ENCODE measurements at places on chromosomes 13 and 19.

DNA sequence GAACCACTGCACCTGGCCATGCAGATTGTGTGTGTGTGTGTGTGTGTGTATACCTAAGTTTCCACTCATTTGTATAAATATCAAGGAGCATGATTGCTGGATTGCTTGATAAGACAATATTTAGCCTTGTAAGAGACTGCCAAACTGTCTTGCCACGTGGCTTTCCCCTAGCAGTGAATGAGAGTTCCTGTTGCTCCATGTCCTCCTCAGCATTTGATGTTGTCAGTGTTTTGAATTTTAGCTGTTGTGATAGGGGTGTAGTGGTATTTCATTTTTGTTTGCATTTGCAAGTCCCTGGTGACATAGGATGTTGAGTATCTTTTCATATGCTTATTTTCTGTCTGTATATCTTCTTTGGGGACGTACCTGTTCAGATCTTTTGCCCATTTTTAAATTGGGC is 99.0 kb upstream of the ZNF536 start:
- no peak overlapping the region for H3K4me3 ChIP-seq
- no peaks in the 10 kb centered on the region for H3K4me1 ChIP-seq
- no peak for DNase-seq
- no peak overlapping the region for H3K27ac ChIP-seq

- peaks cover 8% of the 10 kb centered on the region for H3K36me3 ChIP-seq
- no peak overlapping the region for H3K4me3 ChIP-seq
- no peak for DNase-seq
- no peaks in the 10 kb centered on the region for H3K27me3 ChIP-seq
Observed at GRCh38 chr19:23093832-23094231, 23.0 kb upstream of the ZNF730 start.

- H3K4me3 ChIP-seq, result no peak overlapping the region
- H3K4me1 ChIP-seq, result peaks cover 20% of the 10 kb centered on the region
- no peak overlapping the region for H3K27ac ChIP-seq
- no peaks in the 10 kb centered on the region for H3K36me3 ChIP-seq
- peaks cover 32% of the 10 kb centered on the region for H3K27me3 ChIP-seq
- DNase-seq, result peak; percentile 21
Observed at GRCh38 chr19:33297401-33298145, 4.8 kb downstream of the CEBPA start.

- no peak overlapping the region for H3K27ac ChIP-seq
- H3K36me3 ChIP-seq, result no peaks in the 10 kb centered on the region
- no peak overlapping the region for H3K4me3 ChIP-seq
- peaks cover 87% of the 10 kb centered on the region for H3K27me3 ChIP-seq
- DNase-seq, result no peak
- no peaks in the 10 kb centered on the region for H3K4me1 ChIP-seq
Observed at GRCh38 chr19:3026768-3027167, 2.3 kb downstream of the TLE2 start.

- DNase-seq, result no peak
- no peak overlapping the region for H3K4me3 ChIP-seq
- H3K27ac ChIP-seq, result no peak overlapping the region
- no peaks in the 10 kb centered on the region for H3K27me3 ChIP-seq
Observed at GRCh38 chr13:104204177-104204576, 1138.0 kb upstream of the SLC10A2 start.

GRCh38 chr19:10219678-10220077 is 11.5 kb downstream of the S1PR2 start:
- DNase-seq, result no peak
- no peak overlapping the region for H3K27ac ChIP-seq
- H3K36me3 ChIP-seq, result no peaks in the 10 kb centered on the region
- H3K27me3 ChIP-seq, result no peaks in the 10 kb centered on the region
- no peak overlapping the region for H3K4me3 ChIP-seq
